ENCODE measurements at places on chromosomes 13 and 19.

GRCh38 chr19:43643326-43643725 is 3.7 kb upstream of the CADM4 start:
- DNase-seq, result no peak

DNA sequence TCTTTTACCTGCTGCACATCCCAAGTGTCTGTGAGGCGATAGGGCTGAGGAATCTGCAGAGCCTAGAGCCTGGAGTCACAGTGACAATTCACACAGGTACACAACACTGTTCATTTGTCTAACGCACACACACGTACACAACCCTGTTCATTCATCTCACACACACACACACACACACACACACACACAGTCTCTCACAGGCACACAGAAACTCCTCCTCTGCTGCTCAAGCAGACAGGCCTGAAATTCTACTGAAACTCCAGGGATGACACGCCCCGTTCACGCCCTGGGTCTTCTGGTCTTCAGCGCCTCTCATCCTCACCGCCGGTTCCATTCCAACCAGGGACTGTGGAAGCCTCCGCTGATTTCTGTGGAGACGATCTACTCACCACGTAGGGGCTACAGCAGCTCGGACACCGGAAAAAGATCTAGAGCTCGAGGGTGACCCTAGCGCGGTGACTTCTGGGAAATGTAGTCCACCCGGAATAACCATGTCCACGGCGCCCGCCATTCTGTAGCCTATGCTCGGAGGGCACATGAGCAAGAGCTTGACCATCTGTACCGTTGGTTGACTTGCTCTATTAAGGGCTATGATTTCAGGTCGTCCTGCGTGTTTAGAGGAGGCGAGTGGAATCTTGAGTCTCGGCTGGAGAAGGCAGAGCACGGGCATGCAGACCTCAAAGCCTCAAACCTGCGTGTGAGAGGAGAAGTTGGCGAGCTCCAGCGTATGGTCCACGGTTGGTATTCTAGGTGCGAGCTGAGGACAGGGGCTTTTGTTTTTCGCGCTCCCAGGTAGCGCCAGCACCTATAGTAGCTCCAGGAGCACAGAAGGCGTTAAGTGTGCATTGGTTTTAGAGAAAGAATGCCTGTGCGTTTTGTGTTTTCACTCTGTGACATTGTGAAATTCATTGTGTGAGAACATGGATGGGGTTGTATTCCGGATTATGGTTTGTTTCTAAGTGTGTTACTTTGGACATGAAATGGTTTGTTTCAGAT is 33.4 kb downstream of the ZNF45 start:
- peak; percentile 43 for DNase-seq

DNA sequence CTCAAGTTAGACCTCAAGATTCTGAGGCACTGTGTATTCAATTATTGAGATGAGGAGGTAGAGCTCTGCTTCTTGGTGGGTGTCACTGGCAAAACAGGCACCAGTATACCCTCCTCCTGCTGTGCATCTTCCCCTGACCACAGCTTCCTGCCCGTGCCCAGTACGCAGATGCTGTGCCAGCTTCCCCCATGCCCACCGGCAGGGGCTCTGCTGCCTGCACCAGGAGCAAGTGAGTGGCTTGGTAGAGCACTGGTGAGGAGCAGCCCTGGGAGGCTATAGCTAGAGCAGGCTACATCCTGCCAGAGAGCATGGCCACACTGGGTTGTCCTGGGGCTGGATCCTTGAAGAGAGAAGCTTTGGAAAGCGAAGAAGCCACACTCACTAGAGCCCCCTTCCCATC is 21.0 kb upstream of the RNF17 start:
- DNase-seq, result no peak

- DNase-seq, result no peak
Observed at GRCh38 chr19:5897189-5897969, 6.2 kb downstream of the NDUFA11 start.

GRCh38 chr13:23722726-23723453 is 152.7 kb downstream of the TNFRSF19 start:
- DNase-seq, result no peak

Data from activated CD4-positive, alpha-beta T cell treated with anti-CD3 and anti-CD28 coated beads, Interleukin-2, amount 50 U/mL, for 4 hours (primary cell).